HFF-Myc (cell line): ENCODE measurements at places on chromosomes 13 and 19.

GRCh38 chr13:83057119-83057518 is 825.2 kb downstream of the SLITRK1 start:
- DNase-seq = no peak

- no peak for DNase-seq
Observed at GRCh38 chr19:4238831-4239230, 8.0 kb upstream of the YJU2 start.

- no peak for DNase-seq
Observed at GRCh38 chr13:98222816-98223215, 45.7 kb upstream of the RNF113B start.

GRCh38 chr13:74575729-74576125 is 441.5 kb upstream of the KLF12 start:
- no peak for DNase-seq

DNA sequence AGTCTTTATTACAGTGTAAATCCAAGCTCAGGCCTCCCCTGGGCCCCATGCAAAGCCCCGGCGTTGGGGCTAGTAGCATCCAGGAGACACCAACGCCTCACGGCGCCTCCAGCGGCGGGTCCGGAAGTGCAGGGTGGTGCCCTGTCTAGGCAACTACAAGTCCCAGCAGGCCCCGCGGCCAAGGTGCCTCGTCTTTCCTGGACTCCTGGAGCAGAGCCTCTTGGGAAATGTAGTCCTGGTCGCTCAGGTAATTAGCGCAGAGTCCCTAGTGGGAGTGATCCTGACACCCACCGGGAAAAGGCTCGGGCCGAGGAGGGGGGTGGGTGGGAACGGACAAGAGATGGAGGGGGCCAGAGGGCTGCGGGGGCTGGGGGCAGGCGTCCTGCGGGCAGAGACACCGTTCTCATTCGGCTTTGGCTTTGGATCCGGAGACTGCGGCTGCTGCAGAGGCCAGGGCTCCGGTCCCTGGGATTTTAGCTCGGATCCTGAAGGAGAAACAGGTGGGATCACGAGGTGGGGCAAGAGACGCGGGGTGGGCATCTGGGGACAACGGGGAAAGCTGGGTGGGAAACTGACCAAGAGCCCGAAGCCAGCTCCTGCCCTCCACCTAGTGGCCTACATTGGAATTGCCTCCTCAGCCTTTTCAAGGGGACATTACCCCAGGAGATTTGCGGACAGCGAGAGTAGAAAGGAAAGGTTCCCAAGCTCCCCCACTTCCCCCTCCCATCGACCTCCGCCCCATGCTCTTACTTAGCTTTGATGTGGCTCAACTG is 11.4 kb downstream of the RTN2 start:
- no peak for DNase-seq

GRCh38 chr19:54430306-54431254 is 15.3 kb downstream of the TTYH1 start:
- no peak for DNase-seq

GRCh38 chr13:101838323-101838722 is 385.8 kb downstream of the ITGBL1 start:
- DNase-seq = no peak

DNA sequence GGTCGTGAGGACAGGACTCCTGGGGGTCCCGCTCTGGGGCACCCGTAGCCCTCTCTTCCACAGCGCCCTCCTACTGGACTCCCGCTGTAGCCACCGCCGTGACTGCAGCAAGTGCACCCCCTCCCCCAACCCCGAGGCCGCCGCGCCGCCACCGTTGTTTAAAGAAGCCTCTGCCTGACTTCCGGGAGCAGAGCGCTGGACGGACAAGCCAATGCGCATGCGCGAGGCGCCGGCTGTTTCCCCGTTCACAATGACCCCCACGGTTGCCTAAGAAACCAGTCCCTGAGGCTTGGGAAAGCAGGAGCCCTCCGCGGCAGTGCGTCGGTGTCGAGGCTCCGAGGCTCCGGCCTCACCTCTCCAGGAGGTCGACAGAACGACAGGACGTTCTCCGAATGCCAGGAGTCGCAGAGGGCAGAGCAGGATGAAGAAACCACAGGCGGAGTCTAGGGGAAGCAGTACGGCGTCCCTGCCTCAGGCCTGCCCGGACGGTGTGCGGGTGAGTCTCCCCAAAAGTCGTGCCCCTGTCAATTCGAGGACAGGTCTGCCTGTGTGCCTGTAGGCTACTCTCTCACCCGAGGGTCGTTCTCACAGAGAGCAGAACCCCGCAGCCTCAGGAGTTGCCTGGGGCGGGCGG is 70.5 kb upstream of the ZNF420 start:
- DNase-seq = peak; percentile 2

- DNase-seq = no peak
Observed at GRCh38 chr19:15264061-15264932, 32.0 kb upstream of the EPHX3 start.

DNA sequence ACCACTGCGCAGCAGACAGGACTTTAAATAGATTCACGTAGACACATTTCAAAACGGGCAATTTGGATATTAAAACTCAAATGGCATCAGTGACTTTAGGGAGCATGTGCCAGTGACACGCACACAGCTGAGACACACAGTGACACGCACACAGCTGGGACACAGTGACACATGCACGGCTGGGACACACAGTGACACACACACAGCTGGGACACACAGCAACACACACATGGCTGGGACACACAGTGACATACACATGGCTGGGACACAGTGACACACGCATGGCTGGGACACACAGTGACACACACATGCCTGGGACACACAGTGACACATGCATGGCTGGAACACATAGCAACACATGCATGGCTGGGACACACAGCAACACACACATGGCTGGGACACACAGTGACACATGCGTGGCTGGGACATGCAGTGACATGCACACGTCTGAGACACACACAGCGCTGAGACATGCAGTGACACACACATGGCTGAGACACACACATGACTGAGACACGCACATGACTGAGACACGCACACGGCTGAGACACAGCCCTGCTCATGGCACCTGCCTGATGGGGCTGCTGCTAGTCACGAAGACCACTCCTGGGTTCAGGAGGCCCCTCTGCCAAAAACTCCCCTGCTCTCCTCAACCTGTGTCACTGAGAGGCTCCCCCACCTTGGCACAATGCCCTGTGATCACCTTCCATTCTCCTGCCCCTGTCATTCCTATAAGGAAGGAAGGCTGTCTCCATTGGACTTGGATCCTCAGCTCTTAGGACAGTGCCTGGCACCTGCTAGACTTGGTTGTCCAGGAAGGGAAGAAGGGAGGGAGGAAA is 52.5 kb downstream of the SOX1 start:
- no peak for DNase-seq

DNA sequence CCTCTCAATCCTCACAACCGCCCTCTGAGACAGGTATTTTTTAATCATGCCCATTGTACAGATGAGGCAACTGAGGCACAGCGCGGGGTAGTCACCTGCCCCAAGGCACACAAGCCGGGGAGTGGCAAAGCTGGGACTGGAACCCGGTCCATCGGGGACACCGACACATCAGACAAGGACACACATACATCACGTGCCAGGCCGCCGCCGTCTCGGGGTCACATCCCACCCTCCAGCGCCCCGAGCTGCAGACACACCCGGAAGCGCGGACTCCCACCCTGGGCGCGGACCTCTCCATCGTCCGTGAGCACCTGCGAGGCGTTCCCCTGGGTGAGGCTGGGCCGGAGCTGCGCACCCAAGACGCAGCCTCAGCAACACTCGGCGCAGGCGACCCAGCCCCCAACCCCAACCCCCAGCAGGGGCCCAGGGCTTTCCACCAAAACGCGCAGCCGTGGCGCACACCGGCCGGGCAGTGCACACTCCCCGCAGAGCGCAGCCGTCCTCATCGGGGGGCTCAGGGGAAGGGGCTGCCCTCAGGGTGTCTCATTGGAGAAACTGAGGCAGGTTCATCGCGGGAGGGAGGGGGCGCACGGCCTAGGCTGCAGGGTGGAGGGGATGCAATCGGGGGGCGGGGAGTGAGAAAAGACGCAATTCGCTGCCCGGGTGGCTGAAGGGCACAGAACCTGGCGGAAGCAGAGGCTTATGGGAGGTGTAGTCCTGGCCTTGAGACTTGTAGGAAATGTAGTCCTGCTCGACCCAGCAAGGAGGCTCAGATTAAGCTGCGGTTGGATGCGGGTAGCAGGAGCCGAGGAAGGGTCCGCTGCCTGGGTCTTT is 1.9 kb upstream of the LMTK3 start:
- DNase-seq = no peak

- no peak for DNase-seq
Observed at GRCh38 chr19:3440082-3440481, 40.2 kb downstream of the SMIM24 start.

- no peak for DNase-seq
Observed at GRCh38 chr19:55530996-55531395, 5.9 kb downstream of the SBK2 start.

GRCh38 chr13:113928685-113929627 is 44.9 kb downstream of the C13orf46 start:
- DNase-seq = peak; percentile 88

DNA sequence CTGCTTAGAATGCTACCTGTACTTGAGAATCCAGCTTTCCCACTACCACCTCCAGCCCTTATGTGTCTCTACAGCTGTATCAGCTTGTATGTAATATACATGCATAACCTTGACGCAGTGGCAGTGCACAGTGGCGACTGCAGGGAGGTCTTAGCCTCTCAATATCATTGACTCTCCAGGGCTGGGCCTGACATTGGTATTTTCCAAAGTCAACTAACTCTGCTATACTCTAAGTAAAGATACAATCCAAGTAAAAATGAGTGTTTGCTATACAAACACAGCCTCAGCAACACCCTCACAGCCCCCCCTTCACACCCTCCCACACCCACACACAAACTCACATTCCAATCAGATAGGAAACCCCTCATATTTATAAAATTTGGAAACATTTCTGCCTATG is 6.7 kb upstream of the UBL3 start:
- DNase-seq = no peak

- DNase-seq = peak; percentile 70
Observed at GRCh38 chr13:33918199-33918932, 100.4 kb downstream of the RFC3 start.

DNA sequence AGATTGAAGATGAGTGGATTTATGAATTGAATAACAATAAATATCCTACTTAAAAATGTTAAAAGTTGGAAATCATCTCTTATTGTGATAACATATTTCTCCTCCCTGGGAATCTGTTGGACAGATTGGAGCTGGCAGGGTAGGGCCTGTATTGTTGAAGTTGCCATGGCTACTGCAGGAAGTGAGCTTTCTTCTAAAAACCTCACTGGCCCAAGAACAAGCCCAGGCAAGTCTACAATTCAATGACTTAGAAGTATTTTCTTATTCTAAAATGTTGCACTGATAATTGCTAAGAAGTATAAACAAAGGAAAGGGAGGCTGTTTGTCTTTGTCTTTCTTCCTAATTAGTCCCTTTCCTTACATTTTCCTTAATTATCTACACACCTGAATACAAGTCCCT is 112.1 kb downstream of the DLEU7 start:
- DNase-seq = peak; percentile 59

DNA sequence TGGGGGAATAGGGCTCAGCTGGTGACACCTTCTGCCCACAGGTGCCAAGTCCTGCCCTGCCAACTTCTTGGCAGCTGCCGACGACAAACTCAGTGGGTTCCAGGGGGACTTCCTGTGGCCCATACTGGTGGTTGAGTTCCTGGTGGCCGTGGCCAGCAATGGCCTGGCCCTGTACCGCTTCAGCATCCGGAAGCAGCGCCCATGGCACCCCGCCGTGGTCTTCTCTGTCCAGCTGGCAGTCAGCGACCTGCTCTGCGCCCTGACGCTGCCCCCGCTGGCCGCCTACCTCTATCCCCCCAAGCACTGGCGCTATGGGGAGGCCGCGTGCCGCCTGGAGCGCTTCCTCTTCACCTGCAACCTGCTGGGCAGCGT is 2.1 kb downstream of the P2RY11 start:
- DNase-seq = no peak

DNA sequence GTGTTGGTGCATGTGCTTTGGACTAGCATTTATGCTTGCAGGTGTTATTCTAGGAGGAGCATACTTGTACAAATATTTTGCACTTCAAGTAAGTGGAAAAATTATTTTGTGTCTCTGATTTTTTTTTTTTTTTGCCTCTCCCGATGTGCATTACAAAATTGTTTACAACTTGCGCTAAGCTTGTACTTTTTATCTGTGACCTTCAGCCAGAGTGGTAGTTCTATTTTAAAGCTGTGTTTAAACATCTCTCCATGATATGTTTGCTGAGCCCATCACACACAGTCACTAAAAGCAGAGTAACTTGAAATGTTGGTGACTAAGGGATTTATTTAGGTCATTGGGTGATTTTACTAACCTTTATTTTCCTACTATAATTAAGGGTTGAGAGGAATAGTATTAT is 20.8 kb downstream of the ITM2B start:
- DNase-seq = no peak

DNA sequence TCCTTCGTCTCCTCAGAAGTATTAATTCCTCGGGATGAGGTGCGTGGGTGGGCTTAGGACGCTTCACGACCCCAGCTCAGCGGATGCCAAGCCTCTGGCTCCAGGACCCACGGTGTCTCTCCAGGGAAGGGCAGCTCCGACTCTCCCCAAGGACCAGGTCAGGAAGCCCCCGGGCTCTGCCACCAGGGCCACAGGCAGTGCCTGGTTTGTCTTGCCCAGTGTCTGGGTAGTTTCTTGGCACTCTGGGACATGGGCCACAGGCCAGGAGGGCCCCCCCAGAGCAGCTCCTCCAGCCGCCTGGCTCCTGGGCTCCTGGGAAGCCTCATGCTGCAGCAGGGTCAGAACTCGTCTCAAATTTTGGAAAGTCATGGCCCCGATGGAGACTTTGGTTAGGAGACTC is 2.5 kb downstream of the PROZ start:
- no peak for DNase-seq

- DNase-seq = no peak
Observed at GRCh38 chr13:46206143-46206542, 5.6 kb upstream of the LRRC63 start.

DNA sequence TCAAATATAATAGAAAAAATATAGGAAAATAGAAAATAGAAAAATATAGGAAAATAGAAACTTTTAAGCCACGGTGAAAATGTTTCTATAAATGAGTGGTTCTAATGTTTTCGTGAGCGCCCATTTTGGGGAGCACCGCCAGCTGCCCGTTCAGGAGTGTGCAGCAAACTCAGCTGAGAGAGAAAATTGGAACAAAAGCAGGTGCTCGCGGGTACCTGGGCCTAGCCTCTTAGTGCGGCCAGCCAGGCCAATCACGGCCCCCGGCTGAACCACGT is 204 bp upstream of the PDX1 start:
- DNase-seq = no peak

DNA sequence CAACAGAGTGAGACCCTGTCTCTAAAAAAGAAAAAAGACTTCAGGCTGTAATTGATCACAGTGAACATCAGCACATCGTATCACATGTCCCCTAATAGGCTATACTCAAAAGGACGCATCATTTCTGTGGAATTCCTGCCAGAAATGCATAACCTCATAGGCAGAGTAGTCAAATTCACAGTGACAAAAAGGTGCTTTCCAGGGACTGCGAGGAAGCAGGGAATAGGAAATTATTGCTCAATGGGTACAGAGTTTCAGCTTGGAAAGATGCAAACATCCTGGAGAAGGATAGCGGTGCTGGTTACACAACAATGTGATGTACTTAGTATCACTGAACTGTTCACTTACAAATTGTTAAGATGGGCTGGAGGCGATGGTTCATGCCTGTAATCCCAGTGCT is 41.1 kb upstream of the MRI1 start:
- DNase-seq = no peak
